Brain microvascular endothelial cell (primary cell): ENCODE measurements at places on chromosomes 13 and 19.
A peak's percentile ranks its signal among the peaks of the same experiment; 100 is the strongest.

DNA sequence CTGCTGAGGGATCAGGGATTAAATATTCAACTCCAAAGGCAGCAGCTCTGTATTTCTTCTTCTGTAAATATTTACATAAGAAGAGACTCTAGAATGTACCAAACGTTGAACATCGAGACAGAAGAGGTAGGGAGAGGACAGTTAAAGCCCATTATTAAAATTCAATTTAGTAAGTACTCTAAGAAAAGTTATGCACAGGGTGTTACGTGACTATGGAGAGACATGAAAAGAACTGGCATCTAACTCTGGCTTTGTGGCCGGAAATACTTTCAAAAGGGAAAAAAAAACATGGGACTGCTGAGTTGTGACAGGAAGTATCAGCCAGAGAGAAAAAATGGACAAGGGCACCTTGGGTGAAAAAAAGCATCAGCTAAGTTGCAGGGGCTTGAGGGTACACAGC lies 36.7 kb downstream of the LNX2 start:
- peak; percentile 39 for DNase-seq

DNA sequence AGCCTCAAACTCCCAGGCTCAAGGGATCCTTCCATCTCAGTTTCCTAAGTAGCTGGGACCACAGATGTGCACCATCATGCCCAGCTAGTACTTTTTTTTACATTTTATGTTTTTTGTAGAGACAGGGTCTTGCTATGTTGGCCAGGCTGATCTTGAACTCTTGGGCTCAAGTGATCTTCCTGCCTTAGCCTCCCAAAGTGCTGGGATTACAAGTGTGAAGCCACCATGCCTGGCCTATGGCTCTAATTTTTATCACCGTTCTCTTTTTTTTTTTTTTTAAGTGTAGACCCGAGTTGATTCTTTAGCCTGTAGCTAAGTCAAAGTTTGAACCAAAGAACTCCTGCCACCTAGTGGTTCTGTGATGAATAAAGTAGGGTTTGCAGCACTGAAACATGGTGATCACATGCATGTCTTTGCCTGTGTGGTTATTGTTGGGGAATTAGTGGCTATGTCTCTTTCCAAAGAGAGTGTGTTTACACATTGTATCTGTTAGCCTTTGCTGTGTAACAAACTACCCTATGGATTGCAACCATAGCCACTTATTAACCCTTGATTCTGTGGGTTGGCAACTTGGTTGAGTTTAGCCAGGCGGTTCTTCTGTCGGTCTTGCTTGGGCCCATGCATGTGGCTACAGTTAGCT lies 11.6 kb downstream of the NFILZ start:
- peak; percentile 68 for DNase-seq

- no peak for DNase-seq
These were observed 278.3 kb downstream of the UQCRFS1 start for GRCh38 chr19:28934631-28935030.

GRCh38 chr19:11577451-11578257 lies at the start of gene ACP5:
Gene ACP5 (minus strand): TSS chr19:11577645. CDS start chr19:11577317, 328 bp downstream.
- no peak for DNase-seq

DNA sequence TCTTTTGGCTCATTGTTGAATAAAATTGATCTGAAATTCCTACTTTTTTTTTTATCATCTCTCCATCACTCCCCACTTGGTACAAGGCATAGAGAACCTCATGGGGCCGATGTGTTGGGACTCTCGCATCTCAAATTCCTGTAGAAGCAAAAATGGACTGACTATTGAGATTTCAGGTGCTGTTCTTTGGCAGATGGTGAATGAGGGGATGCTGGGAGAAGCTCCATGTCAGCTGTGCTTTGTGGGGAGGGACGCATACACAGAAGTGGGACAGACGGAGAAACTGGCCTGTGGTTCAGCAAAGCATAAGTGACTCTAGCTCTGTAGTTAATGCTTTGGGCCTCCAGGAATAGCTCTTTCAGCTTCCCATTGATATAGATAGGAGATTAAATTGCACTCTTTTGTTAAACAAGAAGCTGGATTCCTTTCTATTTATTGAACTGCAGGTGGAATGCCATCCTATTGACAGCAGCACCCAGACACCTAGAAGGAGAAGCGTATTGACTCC lies 194.5 kb upstream of the RNF113B start:
- no peak for DNase-seq

- DNase-seq, result no peak
These were observed 51.8 kb downstream of the MLLT1 start for GRCh38 chr19:6227936-6228325.

- no peak for DNase-seq
These were observed 38.6 kb downstream of the GATAD2A start for GRCh38 chr19:19443902-19444680.

DNA sequence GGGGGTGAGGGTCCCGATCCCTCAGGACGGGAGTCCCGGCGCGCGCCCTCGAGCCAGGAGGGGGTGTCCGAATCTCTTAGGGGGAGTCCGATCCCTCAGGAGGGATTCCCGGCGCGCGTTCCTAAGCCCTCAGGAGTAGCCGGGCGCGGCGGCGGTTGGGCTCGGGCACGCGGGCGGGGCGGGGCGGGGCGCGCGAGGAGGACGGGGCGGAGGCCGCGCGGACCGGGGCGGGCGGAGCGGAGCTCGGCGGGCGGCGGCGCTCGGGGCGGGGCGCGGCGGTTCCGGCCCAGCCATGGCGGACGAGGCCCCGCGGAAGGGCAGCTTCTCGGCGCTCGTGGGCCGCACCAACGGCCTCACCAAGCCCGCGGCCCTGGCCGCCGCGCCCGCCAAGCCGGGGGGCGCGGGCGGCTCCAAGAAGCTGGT lies at the start of gene CUL4A:
Gene CUL4A (plus strand): TSS at position 278 of the 423 bp plus-strand sequence. CDS start 15 bp downstream, at position 293.
- peak; percentile 48 for DNase-seq

- DNase-seq, result no peak
These were observed 10.3 kb downstream of the CYP2B6 start for GRCh38 chr19:41001243-41001971.

DNA sequence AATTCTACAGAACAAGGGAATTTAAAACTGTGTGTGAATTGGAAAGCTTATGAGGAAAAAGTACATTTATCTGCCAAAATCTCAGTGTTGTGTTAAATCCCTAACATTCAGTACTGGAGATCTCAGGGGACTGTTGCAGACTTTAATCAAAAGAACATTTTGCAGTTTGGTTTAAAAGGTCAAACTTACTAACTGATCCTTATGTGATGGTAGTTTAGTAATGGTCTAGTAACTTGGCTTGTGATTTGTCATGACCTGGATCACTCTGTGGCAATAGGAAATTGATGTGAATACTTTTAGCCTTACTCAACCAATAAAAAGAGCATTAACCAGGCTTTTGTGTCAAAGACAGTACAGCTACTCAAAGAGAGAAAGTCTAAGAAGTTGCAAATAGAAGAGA lies 862.1 kb upstream of the MIR17HG start:
- peak; percentile 59 for DNase-seq

DNA sequence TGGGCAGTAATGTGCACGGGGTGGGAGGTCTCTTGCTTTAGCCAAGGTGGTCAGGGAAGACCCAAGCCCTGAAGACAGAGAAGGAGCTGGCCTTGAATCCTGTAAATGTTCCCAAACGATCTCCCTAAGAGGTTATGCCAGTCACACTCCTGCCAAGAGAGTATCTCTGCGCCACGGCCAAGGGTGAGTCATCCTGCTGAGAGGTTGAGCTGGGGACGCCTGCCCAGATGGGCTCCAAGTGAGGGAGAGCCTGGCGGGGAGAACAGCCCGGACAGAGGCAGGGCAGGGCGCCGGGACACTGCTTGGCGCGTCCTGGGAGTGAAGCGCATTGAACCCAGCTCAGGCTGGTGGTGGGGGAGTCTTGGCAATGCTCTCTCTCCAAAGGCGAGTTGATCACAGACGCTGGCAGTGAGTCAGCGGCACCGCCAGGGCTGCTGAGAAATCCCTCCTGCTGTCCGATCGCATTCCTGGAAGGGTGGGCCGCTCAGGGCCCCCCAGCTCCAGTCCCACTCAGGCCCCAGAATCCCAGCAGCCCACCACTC lies 16.4 kb downstream of the SULT2B1 start:
- DNase-seq, result peak; percentile 70

DNA sequence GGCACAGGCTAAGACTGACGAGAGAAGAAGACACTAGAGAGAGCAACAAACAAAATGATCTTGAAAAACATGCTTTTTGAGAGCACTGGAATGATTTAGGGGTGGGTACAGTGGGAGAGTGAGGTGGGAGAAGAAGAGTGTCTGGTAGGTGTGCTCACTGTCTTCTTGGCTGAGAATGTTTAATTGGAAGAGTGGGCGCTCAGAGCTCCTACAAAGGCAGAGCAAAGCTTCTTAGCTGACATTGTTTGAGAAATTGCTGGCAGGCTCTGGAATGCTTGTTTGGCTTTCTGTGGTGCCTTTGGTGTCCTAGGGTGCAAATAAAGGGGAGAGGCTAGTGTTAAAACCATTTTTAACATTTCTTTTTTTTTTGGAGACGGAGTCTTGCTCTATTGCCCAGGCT lies 1.5 kb upstream of the LIPE start:
- DNase-seq, result no peak

DNA sequence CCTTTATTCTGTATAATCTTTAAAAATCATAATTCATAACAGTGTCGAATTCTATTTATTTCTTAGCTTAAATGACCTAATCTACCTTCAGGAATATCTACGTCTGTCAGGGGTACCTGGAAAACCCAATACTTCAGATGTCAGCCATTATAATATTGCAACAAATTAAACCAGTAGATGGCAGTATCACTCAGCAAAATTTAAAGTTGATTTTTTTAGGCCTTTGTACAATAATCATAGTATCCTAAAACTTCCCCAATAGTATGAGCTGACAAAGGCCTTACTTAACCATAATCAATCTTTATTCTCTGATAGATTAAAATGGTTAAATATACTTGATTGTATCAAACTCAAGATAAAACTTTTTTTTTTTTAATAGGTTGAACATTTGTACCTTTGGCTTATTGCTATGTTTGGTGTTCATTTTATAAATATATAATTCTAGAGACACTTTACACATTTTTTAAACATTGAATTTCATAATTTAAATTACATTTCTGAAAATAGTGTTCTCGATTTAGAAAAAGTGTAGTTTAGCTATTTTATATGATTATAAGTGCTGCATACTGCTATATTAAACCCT lies 830.2 kb upstream of the SPRY2 start:
- no peak for DNase-seq

DNA sequence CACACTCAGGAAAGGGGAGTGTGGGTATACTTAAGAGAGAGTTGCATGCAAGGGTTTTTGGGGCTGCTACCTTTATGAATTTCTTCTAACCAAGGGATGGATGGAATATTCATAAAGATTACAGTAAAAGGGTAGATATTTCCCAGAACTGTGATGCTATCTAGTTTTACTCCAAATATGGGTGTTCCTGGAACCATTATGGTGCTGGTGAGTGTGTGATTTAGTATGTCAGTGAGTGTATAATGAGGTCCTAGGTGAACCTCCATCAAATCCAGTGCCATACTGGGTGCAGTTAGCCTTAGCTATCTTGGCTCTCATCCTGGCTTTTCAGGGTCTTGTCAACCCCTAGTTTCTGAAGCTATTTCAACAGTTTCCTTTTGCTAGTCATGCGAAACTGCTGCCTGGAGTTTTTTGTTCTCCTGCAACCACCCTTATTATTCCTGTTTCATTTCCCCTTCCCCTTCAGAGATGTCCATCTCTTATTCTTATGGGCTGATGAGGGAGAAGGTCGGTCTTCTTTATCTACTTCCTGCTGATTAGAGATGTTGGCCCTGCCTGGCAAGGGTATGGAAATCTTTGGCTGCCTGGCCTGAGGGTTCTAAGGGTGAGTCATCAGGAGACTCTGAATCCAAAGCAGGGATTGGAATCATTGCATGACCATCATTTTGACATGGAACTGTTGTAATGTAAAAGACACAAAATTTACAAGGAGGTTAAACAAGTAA lies 202.3 kb downstream of the NBEA start:
- DNase-seq, result peak; percentile 7

- DNase-seq, result no peak
These were observed 69.6 kb downstream of the RYR1 start for GRCh38 chr19:38503077-38503410.

DNA sequence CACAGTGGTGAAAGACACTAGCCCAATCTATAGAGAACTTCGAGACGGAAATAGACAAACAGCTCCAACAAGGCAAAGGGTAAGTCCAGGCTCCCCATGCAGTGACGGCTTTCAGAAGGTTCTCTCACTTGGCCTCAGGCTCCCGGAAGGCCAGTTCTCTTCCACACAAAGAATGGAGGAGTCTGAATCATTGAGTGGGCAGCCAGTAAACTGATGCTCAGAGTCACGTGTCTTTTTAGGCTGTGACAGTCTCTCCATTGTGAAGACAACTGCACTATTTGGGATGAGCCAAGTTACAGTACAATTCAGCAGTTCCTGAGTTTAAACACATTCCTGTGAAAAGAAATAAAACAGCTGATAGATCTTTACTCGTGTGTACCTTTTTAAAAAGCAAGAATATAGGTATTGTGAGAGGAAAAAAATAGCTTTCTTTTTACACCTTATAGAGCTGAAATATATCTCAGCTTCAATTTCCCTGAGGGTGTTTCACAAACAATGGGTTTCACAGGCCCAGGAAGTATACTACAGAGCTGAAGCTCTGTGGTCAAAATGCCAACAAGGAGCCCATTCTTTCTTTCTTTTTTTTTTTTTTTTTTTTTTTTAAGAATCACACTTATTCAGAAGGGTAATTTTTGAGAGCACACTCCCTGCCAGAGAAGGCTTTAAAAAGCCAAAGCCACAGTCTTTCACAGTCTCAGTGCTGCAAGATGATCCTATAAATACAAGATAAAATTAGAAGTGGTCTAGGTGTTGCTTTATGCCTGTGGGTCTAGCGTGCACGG lies 135.1 kb downstream of the FREM2 start:
- no peak for DNase-seq

DNA sequence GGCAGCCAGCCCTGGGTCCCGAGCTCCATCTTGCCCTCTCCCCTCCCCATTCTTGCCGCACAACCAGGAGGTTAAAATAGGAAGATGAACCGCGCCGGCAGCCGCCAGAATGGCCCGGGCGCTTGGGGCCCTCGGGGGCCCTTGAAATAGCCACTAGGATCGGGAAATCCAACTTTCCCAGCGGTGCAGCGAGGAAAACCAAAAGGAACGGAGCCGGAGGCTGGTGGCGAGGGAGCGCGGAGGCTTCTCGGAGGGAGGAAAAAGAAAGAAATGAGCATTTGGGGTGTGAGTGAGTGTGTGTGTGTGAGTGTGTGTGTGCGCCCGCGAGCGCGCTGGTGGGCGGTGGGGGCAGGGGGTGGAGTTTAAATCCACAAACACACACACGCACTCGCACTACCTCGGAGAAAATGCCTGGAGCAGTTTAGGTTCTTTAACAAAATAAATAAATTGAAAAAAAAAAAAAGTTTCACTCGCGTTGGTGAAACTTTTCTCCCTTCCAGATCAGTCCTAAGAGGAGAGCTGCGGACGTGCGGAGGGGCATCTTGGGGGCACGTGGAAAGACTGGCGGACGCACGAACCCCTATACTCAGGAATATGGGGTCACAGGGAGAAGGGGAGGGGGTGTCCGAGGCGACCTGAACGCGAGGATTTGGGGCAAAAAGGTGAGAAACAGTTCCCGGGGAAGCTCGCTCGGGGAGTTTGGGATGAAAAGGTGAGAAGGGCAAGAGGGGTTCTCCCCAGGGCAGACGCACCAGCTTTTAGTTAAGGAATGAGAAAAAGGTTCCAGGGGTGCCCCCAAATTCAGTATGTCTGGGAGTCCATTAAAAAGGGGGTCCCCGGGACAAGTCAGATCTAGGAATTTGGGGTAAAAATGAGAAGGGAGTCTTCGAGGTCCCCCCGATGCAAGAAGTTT lies 1.3 kb downstream of the RFX2 start:
- no peak for DNase-seq
